DMS 273 treated with DMSO at 0.1 percent for 48 hours (cell line): ENCODE measurements at places on chromosomes 1 and 21.
A peak's percentile ranks its signal among the peaks of the same experiment; 100 is the strongest.

- DNase-seq: peak; percentile 81
Observed at GRCh38 chr1:38818175-38818976, 41.2 kb downstream of the RRAGC start.

DNA sequence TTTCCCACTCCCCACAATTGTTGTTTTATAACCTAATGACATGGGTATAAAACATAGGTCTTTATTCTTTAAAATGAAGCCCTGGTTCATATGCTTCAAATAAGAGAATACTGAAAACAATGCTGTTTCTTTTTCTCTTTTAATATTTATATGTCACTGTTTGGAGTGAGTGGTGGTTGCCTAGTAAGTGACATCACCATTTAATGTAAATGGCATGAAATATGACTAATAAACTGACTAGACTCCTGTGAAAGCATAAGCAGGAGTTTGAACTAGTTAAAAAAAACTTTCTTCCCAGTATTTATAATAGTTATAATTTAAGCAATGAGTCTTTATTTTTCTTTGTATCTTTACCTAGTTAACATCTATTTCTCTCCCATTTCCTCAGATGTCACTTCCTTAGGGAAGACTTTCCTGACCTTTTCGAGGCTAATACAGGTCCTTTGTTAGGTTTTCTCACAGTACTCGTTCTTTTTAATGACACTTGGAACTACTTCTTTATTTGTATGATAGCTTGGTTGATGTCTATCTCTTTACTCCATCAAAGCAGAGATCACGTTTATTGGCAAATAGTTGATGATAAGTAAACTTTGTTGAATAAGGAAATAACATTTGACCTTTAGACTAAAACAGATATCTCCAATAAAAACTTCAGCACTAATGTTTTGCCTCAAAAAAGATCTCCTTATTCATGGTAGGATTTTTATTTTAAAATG, 105.4 kb upstream of the PDC start:
- DNase-seq: no peak

GRCh38 chr1:9629445-9630201, 21.9 kb upstream of the PIK3CD start:
- no peak for DNase-seq

DNA sequence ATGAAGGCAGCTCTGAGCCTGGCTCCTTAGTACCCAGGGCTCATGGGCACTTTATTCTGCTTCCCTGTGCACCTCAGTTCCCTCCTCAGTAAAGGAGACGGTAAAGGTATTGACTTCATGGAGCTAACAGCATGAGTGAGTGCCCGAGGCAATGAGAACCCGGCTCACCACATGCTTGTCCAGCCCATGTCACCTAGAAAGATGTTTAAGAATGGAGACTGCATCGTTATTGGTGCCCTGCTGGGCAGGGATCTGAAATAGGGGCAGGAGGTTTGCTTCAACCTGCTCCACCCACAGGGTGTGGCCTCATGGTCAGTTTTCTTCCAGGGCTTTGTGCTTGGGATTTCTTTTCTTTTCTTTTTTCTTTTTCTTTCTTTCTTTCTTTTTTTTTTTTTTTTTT, 7.0 kb upstream of the KCNE1 start:
- no peak for DNase-seq

GRCh38 chr1:27435566-27436203, 43.3 kb downstream of the GPR3 start:
- no peak for DNase-seq

GRCh38 chr1:152543820-152544219, 22.8 kb downstream of the LCE3E start:
- DNase-seq: no peak

GRCh38 chr21:36706951-36707762, 8.2 kb downstream of the SIM2 start:
- no peak for DNase-seq

GRCh38 chr1:214310010-214310409, 29.1 kb downstream of the SMYD2 start:
- no peak for DNase-seq

DNA sequence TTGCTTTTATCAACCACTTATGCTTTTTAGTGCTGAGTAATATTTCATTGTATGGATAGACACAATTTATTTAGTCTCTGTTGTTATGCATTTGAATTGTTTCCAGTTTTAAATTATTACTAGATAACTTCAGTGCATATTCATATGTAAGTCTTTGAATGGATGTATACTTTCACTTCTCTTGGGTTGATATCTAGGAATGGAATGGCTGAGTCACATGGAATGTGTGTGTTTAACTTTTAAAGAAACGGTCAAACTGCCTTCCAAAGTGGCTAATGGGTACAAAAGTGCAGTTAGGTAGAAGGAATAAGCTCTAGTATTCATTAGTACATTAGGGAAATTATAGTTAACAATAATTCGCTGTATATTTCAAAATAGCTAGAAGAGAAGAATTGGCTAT, 82.4 kb downstream of the NPHS2 start:
- no peak for DNase-seq

GRCh38 chr1:209353053-209353452, 230.5 kb upstream of the CAMK1G start:
- no peak for DNase-seq

DNA sequence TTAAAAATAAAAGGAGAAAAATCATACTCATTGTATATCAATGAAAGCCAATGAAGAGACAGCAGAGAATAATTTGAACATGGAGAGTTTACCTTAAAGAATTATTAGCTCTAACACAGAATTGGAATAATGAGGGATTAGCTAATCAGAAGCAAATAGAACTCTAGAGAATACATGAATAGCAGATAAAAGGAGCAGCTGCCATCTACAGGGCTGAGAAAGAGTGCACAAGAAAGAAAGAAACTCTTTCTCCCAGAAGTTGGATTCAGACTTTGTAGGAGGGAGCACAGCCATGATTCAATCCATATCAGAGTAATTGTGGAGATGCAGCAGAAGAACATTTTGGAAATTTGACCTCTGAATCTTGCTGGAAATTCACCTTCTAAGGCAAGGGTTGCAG, 1171.2 kb downstream of the PLA2G4A start:
- DNase-seq: no peak

DNA sequence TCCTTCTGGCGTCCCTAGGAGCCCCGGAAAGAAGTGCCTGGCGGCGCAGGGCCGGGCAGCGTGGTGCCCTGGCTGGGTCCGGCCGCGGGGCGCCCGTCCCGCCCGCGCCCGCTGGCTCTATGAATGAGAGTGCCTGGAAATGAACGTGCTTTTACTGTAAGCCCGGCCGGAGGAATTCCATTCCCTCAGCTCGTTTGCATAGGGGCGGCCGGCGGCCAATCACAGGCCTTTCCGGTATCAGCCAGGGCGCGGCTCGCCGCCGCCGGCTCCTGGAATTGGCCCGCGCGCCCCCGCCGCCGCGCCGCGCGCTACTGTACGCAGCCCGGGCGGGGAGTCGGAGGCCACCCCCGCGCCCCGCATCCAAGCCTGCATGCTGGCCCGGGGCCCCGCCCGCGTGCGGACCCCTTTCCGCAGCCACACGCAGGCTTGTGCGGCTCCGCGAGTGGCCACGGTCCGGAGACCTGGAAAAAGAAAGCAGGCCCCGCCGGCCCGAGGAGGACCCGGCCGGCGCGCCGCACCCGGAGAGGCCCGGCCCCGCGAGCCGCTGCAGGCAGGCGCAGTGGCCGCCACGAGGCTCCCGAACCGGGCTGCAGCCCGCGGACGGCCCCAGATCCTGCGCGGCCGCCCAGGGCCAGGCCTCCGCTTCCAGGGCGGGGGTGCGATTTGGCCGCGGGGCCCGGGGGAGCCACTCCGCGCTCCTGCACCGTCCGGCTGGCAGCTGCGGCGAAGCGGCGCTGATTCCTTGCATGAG, 160.4 kb downstream of the RUNX1 start:
- DNase-seq: peak; percentile 81

DNA sequence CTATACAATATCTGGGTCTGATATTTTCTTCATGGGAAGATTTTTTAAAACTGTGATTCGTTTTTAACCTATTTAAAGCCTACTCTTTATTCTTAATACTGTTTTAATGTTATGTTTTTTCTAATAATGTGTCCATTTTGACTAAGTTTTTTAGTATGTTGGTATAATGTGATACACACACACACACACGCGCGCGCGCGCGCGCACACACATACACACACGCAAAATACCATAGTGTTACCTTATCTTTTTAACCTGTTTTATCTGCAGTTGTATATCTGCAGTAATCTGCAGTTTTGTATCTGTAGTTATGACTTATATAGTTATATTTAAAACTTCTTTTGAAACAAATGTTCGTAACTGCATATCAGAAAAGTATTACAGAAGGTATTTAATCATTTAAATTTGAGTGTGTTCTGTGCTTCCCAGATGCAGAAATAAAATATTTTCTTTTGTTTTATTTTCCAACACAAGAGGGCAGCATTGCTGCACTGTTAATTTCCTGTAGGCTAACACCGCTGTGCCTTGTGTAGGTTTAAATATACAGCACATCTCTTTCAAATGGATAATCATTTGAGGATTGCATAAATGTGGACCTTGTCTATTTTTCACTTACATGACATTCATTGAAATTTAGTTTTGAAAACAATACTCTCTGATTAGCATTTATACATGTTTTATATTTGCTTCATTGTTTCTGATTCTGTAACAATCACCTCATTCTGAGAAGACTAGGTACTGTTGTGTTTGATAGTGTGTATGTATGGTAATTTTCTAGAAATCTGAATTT, 166.1 kb downstream of the PDE4B start:
- DNase-seq: no peak

DNA sequence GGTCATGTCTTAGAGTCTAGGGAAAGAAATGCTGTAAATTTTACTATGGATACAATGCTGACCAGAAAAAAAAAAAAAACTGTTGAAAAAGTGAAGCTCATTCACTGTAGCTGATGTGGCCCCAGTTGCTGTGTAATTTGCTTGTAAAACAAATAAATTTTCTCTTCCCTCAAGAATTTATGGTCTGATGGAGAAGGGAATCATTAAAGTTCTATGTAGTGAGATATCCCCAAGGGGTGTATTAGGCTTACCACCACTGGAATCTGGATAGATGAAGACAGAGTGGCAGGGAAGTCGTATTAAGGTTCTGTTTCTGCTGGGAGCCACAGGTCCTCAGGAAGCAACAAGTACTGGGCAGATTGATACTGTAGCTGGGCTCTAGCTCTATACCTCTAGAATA, 860.0 kb downstream of the LTN1 start:
- no peak for DNase-seq

GRCh38 chr1:214970016-214970415, 112.5 kb upstream of the KCNK2 start:
- no peak for DNase-seq

DNA sequence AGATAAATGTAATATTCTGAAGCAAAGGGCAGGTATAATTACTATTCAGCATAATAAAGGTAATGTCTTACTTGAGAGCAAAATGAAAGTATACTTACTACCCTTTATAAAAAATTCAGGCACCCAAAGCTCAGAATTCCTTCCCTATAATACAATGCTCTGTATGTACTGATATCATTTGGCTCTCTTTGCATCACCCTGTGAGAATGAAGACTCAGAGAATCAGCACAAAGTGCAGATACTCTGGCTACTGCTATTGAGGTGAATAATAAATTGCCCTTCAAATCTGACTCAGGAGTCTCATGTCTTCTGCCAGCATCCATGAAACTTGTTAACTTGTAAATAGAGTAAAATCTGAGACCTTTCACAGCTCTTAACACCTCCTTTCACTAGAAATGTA, 108.5 kb upstream of the KCTD3 start:
- DNase-seq: no peak

- DNase-seq: no peak
Observed at GRCh38 chr1:192442736-192443135, 125.9 kb downstream of the RGS21 start.

DNA sequence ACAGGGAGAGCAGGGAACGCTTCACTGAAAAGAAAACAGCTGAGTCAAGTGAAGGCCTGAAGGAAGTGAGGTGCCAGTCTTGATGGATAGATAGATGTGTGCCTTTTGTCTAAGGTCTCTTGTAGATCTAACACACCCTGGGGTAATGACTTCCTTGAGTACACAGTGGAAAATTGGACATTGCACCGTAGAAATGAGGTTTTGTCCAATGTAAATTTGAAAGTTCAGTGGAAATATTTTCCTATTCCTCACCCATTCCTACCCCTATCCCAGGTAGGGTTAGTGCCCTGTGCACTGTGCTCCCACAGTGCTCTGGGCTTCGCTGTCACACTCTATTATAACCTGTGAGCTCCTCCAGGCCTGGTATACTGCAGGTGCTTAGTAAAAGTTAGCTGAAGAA, 24.3 kb downstream of the ZMYND12 start:
- DNase-seq: no peak

DNA sequence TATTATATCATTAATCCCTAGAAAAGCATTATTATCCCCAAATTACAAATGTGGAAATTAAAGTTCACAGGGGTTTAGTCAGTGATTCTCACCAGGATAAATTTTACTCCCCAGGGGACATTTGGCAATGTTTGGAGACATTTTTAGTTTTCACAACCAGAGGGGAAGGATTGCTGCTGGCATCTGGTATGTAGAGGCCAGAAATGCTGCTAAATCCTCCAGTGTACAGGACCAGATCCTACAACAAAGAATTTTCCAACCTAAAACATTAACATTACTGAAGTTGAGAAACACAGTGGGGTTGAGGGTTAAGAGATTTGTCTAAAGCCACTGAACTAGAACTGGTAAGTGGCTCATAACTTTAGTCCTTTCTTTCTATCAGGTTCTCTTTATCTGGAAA, 162.0 kb upstream of the SYT6 start:
- DNase-seq: no peak

DNA sequence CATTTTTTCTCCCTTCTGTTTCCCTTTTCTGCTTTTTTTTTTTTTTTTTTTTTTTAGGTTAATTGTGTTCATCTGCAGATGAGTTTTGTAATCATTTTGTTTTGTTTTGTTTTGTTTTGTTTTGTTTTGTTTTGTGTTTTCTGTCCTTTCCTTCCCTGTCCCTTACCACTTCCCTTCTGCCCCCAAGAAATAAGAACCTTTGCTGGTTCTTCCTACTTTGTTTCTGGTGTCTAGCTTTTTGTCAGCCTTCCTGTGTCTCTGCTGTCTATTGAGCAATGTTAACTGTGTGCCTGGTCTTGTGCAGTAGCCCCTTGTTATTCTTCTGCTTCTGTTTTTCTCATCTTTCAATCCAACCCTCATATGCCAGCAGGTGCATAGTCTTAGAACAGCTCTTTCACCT, 46.0 kb downstream of the MPZL1 start:
- no peak for DNase-seq

GRCh38 chr1:223531742-223532341, 133.7 kb downstream of the CAPN8 start:
- DNase-seq: peak; percentile 9

DNA sequence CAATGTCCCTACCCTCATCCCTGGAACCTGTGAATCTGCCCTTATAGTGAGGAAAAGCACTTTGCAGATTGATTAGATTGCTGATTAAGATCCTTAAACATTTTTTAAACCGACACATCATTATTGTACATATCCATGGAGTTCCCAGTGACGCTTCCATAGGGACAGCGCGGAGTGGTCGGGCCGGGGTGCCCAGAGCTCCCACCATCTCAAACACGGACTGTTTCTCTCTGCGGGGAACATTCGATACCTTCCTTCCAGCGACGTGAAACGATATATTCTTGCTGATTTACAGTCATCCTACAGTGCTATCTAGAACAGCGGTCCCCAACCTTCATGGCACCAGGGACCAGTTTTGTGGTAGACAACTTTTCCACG, 4.0 kb downstream of the KRTAP10-12 start:
- no peak for DNase-seq
